ENCODE measurements at places on chromosomes 2 and 18.

- DNase-seq, result peak; percentile 22
These were observed at the start of gene SCN9A for GRCh38 chr2:166375736-166376487. Gene SCN9A (minus strand): TSS chr2:166375944. CDS start chr2:166311756, 64,188 bp downstream.

GRCh38 chr18:55477499-55477859 lies 110.5 kb downstream of the TCF4 start:
- no peak for DNase-seq

DNA sequence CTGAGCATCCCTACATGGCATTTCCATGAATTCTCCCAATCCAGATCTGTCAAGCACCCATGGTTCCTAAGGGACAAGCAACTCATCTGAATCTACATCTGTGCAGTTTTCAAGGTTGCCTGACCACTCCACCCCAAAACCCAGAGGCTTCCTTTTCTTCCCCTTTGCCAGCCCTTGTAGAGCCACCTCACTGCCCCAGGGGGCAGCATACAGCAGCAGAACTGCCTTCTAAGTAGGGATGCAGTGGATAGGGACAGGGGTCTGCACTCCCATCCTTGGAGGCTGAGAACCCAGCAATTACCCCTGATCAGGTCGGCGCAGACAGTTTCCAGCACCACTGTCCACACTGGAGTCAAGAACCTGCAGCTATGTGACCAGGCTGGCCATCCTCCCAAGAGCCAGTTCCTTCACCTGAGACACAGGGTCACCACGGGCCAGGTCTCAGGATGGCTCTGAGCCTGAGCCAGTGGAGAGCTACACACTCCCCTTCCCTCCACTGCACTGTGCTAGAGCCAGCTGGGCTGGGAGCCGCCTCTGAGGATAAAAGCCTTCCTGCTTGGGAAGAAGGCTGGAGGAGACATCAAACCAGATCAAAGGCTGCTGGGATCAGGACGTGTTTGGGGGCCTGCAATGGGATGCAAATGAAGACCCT lies 283.1 kb downstream of the CELF4 start:
- no peak for DNase-seq

GRCh38 chr2:161419638-161420190 lies 3.6 kb downstream of the TBR1 start:
- no peak for DNase-seq

- DNase-seq, result no peak
These were observed 81.5 kb downstream of the AFF3 start for GRCh38 chr2:100060875-100061274.

DNA sequence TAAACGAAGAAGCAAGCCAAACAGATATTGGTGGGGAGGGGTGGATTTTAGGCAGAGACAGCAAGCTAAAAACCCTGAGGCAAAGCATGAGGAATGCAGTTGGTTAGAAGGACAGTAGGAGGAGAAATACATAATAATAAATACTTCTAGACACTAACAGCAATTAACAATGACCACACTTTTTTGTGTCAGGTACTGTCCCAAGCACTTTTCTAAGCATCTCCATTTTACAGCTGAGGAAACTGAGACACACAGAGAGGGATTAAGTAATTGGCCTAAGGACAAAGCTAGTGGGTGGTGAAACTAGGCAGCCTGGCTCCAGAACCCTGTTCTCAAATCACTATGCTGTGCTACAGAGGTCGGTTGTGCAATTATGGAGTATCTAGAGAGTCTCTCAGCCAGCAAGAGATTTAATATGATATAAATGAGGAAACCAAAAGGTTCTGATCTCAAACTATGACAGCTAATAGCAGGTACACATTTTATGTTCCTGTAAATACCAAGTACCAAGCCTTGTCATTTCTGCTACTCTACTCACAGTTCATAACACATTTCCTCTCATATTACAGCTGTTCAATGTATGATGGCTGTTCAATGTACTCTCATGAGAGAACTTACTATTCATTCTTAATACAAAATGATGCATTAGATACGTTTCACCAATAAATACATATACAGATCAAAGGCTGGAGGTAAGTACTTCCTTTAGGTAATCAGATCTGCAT lies 5.3 kb downstream of the MAP4K3 start:
- no peak for DNase-seq

GRCh38 chr18:39846265-39846664 lies 2108.8 kb upstream of the PIK3C3 start:
- no peak for DNase-seq

GRCh38 chr18:34870555-34871310 lies 160.6 kb downstream of the DTNA start:
- DNase-seq, result no peak

DNA sequence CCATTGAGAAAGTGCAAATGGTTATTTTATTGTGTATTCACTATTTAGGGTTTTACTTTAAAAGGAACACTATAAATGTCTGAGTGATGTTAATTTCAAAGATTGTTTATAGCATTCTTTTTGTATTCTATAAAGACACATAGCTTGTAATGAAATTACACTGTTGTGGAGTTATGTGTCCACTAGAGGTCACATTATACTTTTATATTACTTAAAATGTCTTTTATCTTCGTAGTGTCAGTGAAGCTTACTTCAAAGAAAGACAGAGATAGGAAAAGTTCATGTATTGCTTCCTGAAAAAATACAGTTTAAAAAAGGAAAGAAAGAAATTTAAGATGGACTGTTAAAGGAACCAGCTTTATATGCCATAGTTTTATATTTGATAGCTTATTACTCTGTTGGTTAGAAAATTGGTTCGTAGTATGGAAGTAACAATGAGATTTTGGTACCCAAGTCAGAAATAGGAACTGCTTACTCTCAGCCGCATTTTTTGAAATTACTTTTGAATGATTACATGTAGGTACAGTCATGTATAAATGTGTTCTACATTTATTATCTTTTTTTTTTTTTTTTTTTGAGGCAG lies 20.5 kb downstream of the APLF start:
- DNase-seq, result peak; percentile 12

- DNase-seq, result no peak
These were observed 449.1 kb downstream of the PIK3C3 start for GRCh38 chr18:42404151-42404550.

DNA sequence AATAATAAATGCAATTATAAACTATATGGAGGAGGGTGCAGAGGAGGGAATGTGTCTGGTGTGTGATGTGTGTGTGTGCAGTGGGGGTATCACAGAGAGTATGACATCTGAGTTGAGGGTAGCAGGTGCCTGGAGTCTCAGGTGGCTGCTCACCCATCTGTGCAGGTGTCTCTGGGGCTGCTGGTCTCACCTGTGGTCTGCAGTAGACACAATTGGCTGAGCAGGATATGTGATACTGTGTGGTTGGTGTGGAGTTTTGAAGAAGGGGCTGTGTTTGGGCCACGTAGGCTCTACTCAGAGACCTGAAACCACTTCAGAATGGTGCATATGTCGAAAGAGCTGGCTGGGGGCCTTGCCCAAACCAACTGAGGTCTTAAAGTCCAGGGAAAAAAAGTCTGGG lies 17.0 kb downstream of the FABP1 start:
- no peak for DNase-seq

DNA sequence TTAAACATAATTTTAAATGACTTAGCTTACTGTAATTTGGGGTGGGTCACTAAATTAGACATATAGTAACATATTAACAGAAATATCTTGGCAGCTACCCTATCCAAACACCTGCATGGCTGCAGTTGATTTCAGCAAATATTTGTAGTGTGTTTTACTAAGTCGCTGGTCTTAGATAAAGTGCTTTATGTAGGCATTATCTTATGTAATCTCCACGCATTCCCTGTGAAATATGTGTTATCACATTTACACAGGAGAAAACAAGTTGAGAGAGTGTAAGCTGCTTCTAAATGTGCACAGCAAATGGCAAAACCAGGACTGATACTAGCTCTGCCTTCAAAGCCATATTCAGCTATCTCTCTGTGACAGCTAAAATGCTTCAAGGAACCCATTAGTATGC lies 72.0 kb downstream of the NYAP2 start:
- no peak for DNase-seq

GRCh38 chr2:16466133-16466820 lies 199.4 kb downstream of the CYRIA start:
- DNase-seq, result no peak

- DNase-seq, result no peak
These were observed 790 bp upstream of the ACAA2 start for GRCh38 chr18:49814147-49814499.

- peak; percentile 94 for DNase-seq
These were observed 384.5 kb upstream of the MMADHC start for GRCh38 chr2:149972066-149972465.

DNA sequence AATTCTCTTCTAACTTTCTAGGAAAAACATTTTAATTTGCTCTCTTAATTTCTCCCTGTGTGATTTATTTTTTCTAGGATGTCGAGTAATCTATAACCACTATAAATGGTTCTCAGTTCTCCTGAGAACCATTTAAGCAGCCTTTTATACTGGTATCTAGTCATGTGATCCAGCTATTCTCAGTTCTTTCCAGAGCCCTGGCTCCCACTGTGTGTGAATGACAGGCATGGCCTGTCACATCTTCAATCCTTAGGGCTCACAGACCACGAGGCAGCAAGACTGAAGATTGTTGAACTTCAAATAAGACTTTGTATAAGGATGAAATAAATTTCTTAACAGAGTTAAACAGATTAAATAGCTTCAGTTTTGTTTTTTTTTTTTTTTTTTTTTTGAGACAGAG lies 219.4 kb downstream of the HNMT start:
- DNase-seq, result no peak
